ENCODE measurements at places on chromosomes 3 and 15. TPM values are rescaled to one million over a fixed set of nuclear protein-coding genes. Genes with fewer than 3 reads are reported as not detected.

The SEMA3G gene
- 3.1 TPM for polyA plus RNA-seq

The GRAMD1C gene
- 45.5 TPM for polyA plus RNA-seq

The ATP13A4 gene
- polyA plus RNA-seq, result 0.98 TPM

The FBXO40 gene
- 0.61 TPM for polyA plus RNA-seq

DNA sequence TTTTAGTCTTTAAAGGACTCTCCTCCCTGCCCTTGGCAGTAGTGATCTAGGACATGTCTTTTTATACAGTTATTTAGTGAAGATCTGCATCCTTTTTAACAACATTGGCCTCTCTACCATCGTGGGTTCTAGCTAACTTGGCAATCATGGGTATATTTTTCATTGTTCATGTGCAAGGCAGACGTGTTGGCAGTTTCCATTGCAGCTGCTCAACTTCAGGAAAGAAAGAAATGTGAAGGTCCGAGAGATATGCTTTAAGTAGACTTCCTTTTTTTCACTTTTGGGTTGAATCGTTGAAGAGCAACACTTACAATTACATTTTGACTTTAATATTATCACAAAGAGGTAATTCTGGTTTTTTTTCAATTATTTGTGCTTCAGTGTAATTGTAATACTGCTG, 172.6 kb downstream of the SATB1 start:
- no peak for DNase-seq

DNA sequence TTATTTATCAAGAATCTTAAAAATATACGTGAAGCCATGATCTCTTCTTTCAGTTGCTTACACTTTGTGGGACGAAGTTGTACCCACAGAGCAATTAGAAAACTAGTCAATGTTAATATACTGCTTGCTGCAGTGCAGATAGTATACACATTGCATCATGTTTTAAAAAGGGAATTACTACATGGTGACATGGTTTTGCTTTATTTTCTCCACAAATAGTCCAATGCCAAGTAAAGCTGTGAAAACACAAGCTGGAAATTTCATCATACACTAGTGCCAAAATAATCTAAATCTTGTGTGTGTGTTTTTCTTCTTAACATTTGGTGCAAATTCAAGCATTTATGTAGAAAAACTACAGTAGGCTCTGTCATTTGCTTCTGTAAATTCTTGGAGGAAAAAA, 233.0 kb downstream of the EPHA3 start:
- DNase-seq, result no peak

DNA sequence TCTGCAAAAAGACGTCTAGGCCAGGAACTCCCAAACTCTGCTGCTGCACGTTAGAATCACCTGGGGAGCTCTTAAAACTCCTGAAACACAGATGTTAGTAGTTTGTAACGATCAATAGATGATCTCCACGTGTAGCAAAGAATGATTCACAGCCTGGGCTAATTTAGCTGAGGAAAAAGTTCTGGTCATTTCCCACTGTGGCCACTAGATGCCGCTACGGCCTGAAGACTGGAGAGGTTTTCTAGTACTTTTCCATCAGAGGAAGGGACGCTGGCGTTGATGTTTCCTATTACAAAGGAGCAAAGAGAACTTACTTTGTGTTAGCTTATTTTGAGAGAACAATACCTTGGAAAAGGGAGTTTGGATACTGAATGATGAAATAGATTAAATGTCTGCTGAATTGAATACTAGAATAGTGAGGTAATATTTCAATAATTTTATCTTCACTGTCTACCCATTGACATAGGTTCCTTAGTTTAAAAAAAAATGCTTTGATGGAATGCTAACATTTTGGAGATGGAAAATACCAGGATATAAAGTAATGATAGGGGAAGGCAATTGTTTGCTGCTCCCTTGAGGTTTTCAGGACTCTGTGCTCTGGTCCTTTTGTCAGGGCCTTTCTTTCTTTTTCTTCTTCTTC, 159.1 kb downstream of the P3H2 start:
- DNase-seq, result peak; percentile 87

- no peak for DNase-seq
Measured at GRCh38 chr3:101854608-101855304, 5.4 kb downstream of the NFKBIZ start.

DNA sequence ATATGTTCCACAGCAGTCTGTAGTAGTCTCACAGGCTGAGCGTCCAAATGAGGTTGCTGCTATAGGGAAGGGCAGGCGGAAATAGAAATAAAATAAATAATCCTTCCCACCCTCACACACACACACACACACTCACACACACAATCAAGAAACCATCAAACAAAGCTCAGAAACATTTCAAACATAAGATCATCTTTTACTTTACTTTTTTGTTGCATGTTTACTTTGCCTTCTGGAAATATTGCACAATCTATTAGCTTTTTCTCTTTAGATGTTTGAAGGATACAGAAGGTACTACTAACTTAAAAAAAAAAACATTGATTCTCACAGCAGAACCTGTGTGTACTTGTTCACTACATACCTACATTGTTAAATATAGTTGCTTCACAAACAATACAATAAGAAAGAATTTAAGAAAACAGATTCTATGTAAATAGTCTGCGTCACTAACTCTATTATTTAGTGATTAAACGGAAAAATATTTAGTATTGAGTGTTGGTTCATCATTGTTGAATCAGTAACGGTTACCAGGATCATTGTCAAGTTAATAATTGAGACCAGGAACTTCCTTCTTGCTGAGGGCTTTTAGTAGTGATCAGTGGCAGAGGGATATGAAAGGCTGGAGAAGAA, 20.5 kb downstream of the ALCAM start:
- no peak for DNase-seq

GRCh38 chr3:94694894-94695293, 632.0 kb downstream of the NSUN3 start:
- DNase-seq, result no peak

DNA sequence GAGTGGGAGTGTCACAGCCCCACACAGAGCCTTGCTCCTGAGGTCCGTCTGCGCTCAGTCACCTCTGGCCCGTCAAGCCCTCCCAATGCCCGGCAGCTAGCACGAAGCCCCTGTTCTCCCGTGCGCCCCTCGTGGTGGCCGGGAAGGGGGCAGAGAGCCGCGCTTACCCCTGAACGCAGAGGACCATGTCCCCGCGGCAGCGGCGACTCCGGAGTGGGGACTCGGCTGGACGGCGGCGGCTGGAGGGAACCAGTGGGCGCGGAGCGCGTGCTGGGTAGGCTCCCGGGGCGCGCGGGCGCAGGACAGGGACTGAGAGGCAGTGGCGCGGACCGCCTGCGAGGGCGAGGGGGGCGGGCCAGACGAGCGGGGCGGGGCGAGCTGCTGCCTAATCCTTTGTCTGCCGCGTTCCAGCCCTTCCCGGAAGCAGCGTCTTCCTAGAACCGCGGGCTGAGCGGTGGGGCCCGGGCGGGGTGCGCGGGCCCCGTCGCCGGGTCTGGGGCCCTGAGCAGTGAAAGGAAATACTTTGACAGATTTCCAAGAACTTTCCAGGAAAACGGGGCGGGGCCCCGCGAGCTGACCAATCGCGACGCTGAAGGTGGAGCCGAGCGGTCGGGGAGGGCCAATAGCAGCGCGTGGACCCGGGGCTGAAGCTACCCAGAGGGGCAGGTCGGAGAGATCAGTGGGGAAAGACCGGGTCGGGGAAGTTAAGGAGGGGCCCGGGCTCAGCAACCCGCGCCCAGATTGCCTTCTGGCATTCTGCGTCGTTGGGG, at the start of gene CISH:
CISH (minus strand) TSS at position 311 of the 770 bp plus-strand sequence; CDS start at position 187, 124 bp downstream.
- DNase-seq, result peak; percentile 95

DNA sequence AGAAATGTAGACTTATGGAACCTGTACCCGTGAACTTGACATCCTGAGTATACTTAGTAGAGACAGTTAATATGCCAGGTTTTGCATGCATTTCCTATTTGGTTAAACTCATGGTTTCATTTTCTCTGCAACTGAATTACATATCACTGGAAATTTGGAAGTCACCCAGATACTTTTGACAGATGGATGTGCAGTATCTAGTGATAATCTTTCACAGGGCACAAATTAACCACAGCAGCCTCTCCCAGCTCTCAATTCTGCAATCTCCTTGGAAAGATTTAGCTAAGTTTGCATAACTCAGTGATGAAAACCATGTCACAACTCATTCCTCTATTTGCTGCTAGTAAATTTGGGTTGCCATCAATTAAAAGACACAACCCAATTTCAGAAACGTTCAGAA, 162.3 kb upstream of the TPM1 start:
- DNase-seq, result no peak

Data from testis (tissue), 5 donors.